B cell (primary cell): ENCODE measurements at places on chromosomes 11 and 22. TPM values are rescaled to one million over a fixed set of nuclear protein-coding genes. Genes with fewer than 3 reads are reported as not detected.

BRD1 gene
- total RNA-seq: 73.3 and 77.8 TPM in 2 replicates

APOL5 gene
- total RNA-seq: not detected in 2 replicates

PANX2 gene
- total RNA-seq: 0.53 and 0.59 TPM in 2 replicates

PNPLA3 gene
- total RNA-seq: 0.10 TPM in 1 of 2 replicates, not detected in the other

VPREB3 gene
- 73.0 and 92.7 TPM in 2 replicates for total RNA-seq

APOBEC3F gene
- total RNA-seq: 76.8 and 86.4 TPM in 2 replicates

FAM180B gene
- 0.20 TPM in 1 of 2 replicates, not detected in the other for total RNA-seq

C11orf97 gene
- total RNA-seq: not detected in 2 replicates

CBLIF gene
- total RNA-seq: not detected in 2 replicates

GRAMD1B gene
- total RNA-seq: 9.6 and 11.6 TPM in 2 replicates

SNX32 gene
- total RNA-seq: 0.34 and 0.57 TPM in 2 replicates

HMBS gene
- 7.6 and 9.2 TPM in 2 replicates for total RNA-seq

CLTCL1 gene
- 5.2 and 5.5 TPM in 2 replicates for total RNA-seq

AIFM3 gene
- 3.0 and 4.5 TPM in 2 replicates for total RNA-seq

MUC6 gene
- not detected in 2 replicates for total RNA-seq

WT1 gene
- not detected in 2 replicates for total RNA-seq

APOA1 gene
- 0.56 TPM in 1 of 2 replicates, not detected in the other for total RNA-seq

OR4A16 gene
- not detected in 2 replicates for total RNA-seq

NXPE2 gene
- total RNA-seq: not detected in 2 replicates

C11orf87 gene
- total RNA-seq: not detected in 2 replicates

SCGB2A2 gene
- total RNA-seq: not detected in 2 replicates

TMA7B gene
- total RNA-seq: 1.4 and 1.7 TPM in 2 replicates

KMT5B gene
- 77.8 and 81.8 TPM in 2 replicates for total RNA-seq

OR51E1 gene
- not detected in 2 replicates for total RNA-seq

C11orf91 gene
- total RNA-seq: not detected in 2 replicates

BDNF gene
- not detected in 2 replicates for total RNA-seq

SUSD2 gene
- total RNA-seq: 0.30 and 0.44 TPM in 2 replicates

XKR3 gene
- 0.17 TPM in 1 of 2 replicates, not detected in the other for total RNA-seq

VSIG2 gene
- total RNA-seq: not detected in 2 replicates

SYCE3 gene
- total RNA-seq: not detected in 2 replicates

MOGAT2 gene
- 0.12 TPM in 1 of 2 replicates, not detected in the other for total RNA-seq
